ENCODE measurements at places on chromosomes 1 and 21. TPM values are rescaled to one million over a fixed set of nuclear protein-coding genes. Genes with fewer than 3 reads are reported as not detected.

DNA sequence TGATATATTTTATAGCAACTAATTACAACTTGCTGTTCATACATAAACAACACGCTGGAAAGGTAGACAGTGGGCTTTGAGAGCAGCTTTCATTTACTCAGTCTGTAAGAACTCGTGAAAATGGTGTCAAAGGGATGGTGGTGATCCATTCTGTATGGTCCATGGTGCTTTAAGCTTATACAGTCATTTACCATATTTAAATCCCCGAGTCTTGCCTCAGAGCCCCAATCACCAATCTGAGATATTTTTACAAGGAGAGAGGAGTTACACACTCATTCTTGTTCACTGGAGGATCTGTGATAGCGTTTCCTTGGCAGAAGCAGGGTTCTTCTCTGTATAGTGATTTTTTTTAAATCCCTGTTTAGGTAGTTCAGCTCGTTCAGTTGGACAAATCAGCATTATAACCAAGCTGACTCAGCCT is 694.6 kb downstream of the USP25 start:
- no peaks in the 10 kb centered on the region for H3K27me3 ChIP-seq
- no peaks in the 10 kb centered on the region for H3K4me1 ChIP-seq
- no peaks in the 10 kb centered on the region for H3K36me3 ChIP-seq
- H3K27ac ChIP-seq: no peak overlapping the region
- no peak overlapping the region for H3K4me3 ChIP-seq

- no peaks in the 10 kb centered on the region for H3K27me3 ChIP-seq
- no peak overlapping the region for H3K27ac ChIP-seq
- DNase-seq: no peak
- no peak overlapping the region for H3K4me3 ChIP-seq
- H3K4me1 ChIP-seq: peaks cover 4% of the 10 kb centered on the region
Observed at GRCh38 chr1:183836598-183836997, 31.7 kb downstream of the RGL1 start.

DNA sequence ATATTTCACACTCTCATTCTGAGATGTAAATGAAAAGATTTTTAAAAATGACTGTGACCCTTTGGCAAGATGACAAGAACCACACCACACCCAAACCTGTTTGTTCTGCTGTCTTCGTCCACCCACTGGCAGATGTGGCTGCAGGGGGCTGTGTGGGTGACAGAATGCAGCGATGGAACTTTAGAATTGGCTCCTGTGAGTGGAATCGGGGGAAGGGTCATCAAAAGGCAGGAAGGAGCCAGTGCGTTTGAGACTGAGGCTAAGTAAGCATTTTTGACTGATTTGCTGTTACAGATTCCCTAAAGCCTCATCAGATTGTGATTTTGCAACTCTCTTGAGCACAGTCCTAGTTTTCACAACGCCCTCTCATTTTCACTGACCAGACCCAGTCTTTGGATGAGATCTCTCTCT is 111.2 kb upstream of the ADGRL2 start:
- DNase-seq: no peak
- H3K4me1 ChIP-seq: no peaks in the 10 kb centered on the region
- H3K4me3 ChIP-seq: no peak overlapping the region
- H3K27me3 ChIP-seq: no peaks in the 10 kb centered on the region

- H3K27me3 ChIP-seq: peaks cover 12% of the 10 kb centered on the region
- H3K4me1 ChIP-seq: peaks cover 17% of the 10 kb centered on the region
- no peak overlapping the region for H3K27ac ChIP-seq
- H3K4me3 ChIP-seq: no peak overlapping the region
- H3K36me3 ChIP-seq: no peaks in the 10 kb centered on the region
- peak; percentile 64 for DNase-seq
Observed at GRCh38 chr1:210400043-210400840, 71.5 kb downstream of the HHAT start.

DNA sequence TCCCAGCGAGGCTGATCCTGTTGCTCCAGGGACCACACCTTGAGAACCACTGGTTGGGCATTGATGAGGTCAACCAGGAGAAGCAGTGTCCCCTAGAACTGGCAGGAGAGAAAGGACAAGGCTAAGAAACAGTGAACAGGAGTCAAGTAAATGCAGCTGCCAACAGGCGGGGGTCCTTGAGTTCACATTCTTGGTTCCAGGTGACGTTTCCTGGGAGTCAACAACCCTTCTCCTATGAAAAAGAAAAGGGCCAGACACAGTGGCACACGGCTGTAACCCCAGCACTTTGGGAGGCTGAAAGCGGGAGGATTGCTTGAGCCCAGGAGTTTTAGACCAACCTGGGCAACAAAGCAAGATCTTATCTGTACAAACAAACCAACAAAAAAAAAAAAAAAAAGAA is 98.3 kb downstream of the KAZN start:
- H3K27ac ChIP-seq: no peak overlapping the region
- no peak overlapping the region for H3K4me3 ChIP-seq
- H3K27me3 ChIP-seq: no peaks in the 10 kb centered on the region
- no peak for DNase-seq
- H3K4me1 ChIP-seq: no peaks in the 10 kb centered on the region

DNA sequence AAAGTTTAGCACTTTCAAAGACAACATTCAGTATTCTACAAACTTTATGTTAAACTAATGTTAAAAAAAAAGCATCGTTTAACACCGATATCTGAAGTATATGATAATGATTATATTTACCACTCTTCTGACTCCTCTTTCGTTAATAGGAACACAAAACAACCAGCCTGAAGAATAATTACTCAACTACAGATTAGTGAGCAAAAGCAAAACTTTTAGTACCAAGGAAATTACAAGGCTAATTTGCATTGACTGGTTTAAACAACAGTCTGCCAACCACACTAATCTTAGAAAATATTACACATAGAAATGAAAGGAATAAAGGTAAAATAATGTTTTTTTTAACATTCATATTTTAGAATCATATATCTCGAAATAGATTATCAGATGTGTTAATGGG is 500.7 kb downstream of the LMO4 start:
- H3K27ac ChIP-seq: no peak overlapping the region
- H3K27me3 ChIP-seq: peaks cover 2% of the 10 kb centered on the region
- H3K4me1 ChIP-seq: no peaks in the 10 kb centered on the region
- H3K4me3 ChIP-seq: no peak overlapping the region
- H3K36me3 ChIP-seq: no peaks in the 10 kb centered on the region
- DNase-seq: no peak

The RXFP4 gene
- total RNA-seq: not detected

The KCNT2 gene
- not detected for total RNA-seq

The AK2 gene
- total RNA-seq: 279 TPM

The S100A7A gene
- not detected for total RNA-seq

The BACE2 gene
- total RNA-seq: 0.79 TPM
